ENCODE measurements at places on chromosomes 4 and X.

DNA sequence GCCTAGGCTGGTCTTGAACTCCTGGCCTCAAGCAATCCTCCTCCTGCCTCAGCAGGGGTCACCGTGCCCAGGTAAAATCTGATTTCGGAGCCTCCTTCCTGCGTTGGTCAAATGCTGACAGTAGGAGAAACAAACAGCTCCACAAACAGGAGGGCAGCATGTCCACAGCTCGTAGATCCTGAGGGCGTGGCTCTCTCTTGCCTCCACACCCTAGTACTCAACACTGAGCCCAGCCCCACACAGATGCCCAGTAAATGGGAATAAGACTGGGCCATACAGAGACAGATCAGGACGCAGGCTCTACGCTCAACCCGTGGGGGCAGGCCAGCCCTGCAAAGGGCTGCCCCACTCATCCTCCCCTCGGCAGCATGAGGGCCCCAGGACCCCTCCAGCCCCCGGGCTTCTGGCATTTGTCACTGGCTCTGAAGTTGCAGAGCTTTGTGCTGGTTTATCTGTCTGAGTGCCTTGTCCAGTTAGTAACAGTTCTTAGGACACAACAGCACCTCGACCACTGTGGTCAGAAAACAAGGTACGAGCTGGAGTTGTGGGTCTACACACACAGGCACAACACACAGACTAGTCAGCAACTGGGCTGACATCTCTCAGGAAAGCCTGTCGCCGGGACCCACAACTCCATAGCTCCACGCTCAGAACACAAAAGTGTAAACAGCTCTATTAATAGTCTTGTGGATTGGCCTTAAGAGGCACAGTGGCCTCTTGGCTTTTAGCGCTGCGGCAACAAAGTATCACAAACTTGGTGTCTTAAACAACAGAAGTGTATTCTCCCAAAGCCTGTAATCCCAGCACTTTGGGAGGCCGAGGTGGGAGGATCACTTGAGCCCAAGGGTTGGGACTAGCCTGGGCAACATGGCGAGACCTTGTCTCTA lies 5.2 kb downstream of the TNIP2 start:
- DNase-seq = no peak

GRCh38 chrX:102138064-102138463 lies 4.2 kb downstream of the TCEAL6 start:
- no peak for DNase-seq

- DNase-seq = no peak
These were observed 50.2 kb downstream of the CPZ start for GRCh38 chr4:8642651-8643321.

GRCh38 chr4:125762537-125762936 lies 447.8 kb downstream of the FAT4 start:
- DNase-seq = no peak

DNA sequence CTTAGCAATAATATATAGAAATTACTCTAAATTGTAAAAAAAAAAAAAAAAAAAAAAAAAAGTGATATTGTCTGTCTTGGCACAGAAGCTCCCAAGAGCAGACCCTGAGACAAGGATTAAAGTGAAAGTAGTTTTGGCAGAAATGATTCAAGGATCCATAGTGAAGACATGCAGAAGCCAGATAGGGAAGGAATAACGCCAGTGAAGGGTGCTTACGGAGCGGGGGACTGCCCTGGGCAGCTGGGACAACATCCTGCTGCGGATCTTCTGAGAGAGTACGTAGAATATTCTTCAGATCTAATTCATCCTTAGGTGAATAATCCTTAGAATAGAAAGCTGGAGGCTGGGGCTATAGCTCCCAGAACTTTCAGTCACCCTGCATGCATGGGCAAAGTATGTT lies 39.8 kb downstream of the ARHGAP24 start:
- DNase-seq = no peak

All from activated CD4-positive, alpha-beta T cell treated with anti-CD3 and anti-CD28 coated beads for 1 hour (primary cell).